ENCODE measurements at places on chromosomes 16 and 17. TPM values are rescaled to one million over a fixed set of nuclear protein-coding genes. Genes with fewer than 3 reads are reported as not detected.
A peak's percentile ranks its signal among the peaks of the same experiment; 100 is the strongest.

The GPRC5B gene
- 14.5 TPM for total RNA-seq

- DNase-seq, result no peak
Measured at GRCh38 chr17:57607553-57608120, 137.5 kb downstream of the CCDC182 start.

The TAT gene
- not detected for total RNA-seq

GRCh38 chr17:77943971-77944370 lies 14.5 kb upstream of the TNRC6C start:
- DNase-seq, result no peak

GRCh38 chr16:71358464-71358998 lies at the start of gene CALB2:
CALB2 (plus strand) TSS chr16:71358723; CDS start chr16:71358793, 70 bp downstream.
- DNase-seq, result no peak

DNA sequence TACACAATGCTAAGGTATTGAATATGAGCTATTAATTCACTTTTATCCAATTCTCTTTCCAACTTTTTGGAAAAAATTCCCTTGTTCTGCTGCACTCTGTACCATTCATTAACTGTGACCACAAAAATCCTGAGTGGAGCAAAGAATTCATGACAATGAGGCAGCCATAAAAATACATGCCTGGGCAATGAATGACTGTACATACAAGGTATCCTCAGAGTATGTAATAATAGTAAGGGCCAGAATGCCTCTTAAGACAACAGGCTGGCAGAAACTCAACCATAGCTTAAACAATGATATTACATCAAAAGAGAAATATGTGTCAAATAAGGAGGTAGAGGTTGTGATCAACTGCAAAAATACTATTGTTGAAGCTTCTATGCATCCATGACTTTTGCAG lies 74.7 kb upstream of the CA10 start:
- DNase-seq, result no peak

DNA sequence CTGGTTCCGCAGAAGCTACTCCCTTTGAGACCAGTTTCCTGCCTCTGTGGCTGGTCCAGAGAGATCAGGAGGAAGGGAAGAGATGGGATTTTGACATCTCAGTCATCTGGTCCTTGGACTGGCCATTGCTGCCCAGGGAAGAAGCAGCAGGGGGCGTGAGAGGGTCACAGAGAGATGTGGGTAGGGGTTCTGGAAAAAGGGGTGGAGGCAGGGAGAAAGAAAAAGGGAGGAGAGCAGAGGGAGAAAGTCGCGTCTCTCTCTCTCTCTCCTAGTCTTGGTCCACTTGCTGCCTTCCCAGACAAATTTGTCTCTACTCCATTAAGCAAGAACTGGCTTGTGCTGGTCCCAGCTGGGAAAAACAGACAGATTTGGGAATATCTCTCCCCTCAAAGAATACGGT lies 4.4 kb downstream of the SHBG start:
- peak; percentile 28 for DNase-seq

DNA sequence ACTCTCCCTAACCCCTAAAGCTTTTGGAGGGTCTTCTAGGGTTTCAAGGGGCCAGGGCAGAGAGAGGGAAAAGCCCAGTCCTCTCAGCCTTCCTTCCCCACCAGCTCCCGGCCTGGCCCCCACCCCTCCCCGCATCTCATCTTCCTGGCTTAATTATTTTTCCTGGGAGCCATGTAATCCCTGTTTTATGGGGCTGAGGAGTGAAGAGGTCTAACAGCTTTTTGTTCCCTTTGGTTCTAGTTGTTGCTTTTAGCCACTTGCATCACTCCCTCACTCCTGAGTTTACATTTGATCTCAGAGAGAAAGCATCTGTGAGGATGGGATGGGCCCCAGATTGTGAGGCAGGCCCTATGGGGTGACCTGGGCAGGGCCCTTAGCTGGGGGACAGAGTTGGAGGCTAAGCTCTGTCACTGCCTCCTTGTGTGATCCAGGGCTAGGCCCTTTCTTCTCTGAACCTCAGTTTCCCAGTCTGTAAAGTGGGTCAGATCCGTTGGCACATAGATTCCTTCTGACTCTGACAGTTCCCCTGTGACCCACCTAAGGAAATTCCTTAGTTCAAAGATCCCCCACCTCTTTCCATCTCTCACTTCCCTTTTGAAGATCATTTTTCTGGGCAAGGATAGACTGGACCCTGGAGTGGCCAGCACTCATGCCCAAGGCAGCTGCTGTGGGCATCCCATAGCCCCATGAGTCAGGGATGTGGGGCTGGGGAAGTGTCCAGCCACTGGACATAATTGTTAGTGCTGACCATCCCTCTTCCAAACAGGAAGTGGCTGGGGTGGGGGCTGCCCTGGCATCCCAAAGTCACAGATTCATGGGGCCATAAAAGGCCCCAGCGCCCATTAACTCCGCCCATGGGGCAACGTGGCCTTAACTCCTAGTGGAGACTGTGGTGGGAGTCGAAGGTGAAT lies 20.1 kb downstream of the UNC119 start:
- DNase-seq, result no peak

GRCh38 chr17:42494673-42495072 lies 36.0 kb downstream of the ATP6V0A1 start:
- DNase-seq, result no peak

The PHAF1 gene
- total RNA-seq, result 22.8 TPM

The KRT25 gene
- not detected for total RNA-seq

- DNase-seq, result no peak
Measured at GRCh38 chr16:4639899-4640509, 15.4 kb downstream of the MGRN1 start.

- DNase-seq, result no peak
Measured at GRCh38 chr16:76268824-76269223, 8.4 kb upstream of the CNTNAP4 start.

The MYLK3 gene
- 3.1 TPM for total RNA-seq

The KRTAP4-9 gene
- not detected for total RNA-seq

GRCh38 chr16:48632137-48632774 lies 22.3 kb upstream of the N4BP1 start:
- no peak for DNase-seq

GRCh38 chr17:42087042-42087701 lies 11.1 kb downstream of the ZNF385C start:
- DNase-seq, result no peak

DNA sequence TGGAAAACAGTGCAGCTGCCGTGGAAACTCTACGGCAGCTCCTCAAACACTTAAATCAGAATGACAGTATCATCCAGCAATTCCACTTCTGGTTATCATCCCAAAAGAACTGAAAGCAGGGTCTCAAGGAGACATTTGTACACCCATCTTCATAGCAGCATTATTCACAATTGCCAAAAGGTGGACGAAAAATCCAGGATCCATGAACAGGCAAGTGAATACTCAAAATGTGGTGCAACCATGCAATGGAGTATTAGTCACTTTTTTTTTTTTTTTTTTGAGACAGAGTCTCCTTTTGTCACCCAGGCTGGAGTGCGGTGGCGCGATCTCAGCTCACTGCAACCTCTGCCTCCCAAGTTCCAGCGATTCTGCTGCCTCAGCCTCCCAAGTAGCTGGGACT lies 10.6 kb upstream of the AATK start:
- no peak for DNase-seq

- no peak for DNase-seq
Measured at GRCh38 chr17:15494821-15495220, 27.4 kb upstream of the CDRT4 start.
